CD4-positive, alpha-beta T cell treated with Interleukin-4 for 1 hour (primary cell): ENCODE measurements at places on chromosomes 5 and 9.

DNA sequence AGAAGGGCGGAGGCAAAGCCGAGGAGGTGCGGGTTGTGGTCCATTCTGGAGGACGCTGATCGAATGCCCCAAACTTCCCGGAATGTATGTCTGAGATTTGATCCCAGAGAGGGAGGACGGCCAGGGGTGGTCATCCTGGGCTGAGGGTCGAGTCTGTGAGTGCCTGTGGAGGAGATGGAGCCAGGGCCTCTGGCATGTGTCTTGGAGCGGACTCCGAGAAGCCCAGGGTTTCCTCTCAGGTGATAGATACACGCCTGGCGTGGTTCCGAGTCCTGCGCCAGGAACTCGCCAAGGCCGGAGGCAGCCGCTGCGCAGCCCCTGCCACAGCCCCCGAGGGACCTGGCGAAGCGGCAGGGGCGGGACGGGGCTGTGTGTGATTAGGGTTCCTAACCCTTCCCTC lies 363 bp downstream of the ZNF454 start:
- DNase-seq, result no peak

DNA sequence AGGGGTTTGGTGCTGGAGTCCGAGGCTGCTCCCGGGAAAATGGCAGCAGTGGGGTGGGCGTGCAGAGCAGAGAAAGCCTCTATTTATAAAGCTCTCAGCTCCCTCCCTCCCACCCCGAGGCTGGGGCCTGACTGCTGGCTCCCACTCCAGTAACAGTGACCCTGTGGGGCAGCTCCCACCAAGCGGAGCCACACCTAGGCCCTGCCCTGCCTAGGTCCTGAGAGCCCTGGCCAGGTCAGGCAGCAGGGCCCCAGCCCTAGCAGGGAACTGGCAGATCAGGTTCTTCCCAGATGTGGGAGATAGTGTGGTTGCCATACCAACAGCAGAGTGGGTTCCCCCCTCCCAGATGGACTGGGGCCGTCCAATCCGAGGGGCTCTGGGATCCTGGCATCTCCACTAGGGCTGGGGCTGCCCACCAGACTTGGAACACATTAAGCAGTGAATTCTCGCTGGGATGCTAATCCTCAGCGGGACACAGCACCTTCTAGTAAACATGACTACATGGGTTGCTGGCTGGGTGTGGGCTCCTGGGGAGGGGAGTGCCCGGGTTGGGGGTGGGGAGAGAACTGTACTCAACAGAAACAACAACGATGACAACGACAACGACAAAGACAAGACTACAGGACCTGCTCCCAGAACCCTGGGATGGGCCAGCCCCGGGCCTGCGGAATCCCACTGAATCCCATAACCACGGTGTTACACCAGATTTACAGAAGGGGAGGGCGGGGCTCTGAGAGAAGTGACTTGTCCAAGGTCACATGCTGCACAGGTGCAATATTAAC lies 1.5 kb downstream of the SH3GLB2 start:
- DNase-seq, result no peak

- no peak for DNase-seq
Measured at GRCh38 chr9:126652140-126652582, 38.4 kb downstream of the LMX1B start.

DNA sequence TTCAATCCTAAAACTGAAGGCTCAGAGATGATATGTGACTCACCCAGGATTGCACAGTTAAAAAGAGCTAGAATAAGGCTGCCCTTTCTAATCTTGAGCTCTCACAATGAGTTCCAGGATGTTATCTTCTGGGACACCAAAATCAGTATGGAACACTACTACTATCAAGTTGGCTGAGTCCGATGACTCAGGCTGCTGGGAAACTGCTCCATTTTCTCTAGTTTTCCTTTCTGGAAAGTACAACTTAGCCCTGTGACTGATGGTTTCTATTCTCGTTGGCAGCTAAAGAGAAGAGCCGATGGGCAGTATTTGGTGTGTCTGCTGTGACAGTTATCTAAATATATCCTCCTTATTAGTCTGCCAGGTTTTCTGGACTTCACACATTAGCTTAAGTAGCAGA lies 37.9 kb upstream of the DPYSL3 start:
- DNase-seq, result no peak

GRCh38 chr9:35972093-35972492 lies 14.1 kb upstream of the OR2S2 start:
- DNase-seq, result no peak

DNA sequence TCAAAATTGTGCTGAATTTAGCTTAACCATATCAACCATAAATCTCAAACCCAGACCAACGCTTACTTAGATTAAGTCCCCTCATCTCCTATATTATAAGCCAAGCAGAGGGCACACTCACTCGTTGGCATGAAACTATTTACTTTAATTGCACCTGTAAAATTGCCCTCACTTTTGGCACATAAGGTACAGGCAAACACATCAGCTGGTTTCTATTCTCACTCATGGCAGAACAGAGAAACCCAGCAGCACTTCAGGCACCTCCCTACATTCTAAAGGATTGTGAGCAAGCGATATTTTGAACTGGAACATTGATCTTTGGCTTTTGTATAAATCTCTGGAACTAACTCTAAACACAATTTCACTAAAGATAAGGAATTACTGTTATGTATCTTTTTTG lies 845.6 kb upstream of the CDH6 start:
- DNase-seq, result no peak

DNA sequence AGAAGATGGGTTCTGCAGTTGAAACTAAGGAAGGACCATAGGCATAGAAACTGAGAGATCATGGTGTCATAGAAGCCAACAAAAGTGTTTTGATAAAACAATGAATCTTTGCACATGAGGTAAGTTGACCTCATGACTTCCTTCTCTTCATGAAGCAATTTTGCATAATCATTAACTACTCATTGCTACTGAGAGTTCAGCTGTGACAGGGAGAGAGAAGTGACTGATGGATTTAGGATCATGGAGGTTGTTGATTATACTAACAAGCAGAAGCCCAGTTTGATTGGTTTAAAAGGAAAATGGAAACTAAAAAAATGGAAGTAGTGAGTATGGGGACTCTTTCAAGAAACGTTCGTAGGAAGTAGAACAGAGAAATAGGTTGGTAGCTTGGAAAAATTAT lies 51.2 kb downstream of the PARP8 start:
- DNase-seq, result no peak

DNA sequence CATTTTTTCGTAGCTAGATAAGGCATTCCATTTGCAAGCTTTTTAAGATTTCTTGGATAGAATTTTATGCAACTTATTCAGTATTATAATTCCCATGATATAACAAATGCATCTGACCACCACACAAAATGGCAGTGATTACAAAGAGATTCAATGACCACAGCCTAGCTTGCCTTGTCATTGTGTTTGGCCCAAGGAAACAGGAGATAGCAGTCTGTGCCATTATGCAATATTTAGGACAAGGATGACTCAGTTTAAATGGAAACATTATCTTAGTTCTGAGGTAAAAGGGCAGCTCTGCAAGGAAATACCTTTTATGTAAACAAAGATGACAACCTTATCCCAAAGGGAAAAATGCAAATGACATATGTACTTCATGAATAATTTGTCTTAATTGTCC lies 89.8 kb downstream of the NUDT12 start:
- no peak for DNase-seq

- no peak for DNase-seq
Measured at GRCh38 chr5:143409926-143410325, 6.4 kb upstream of the NR3C1 start.

- no peak for DNase-seq
Measured at GRCh38 chr9:108041551-108041950, 552.0 kb upstream of the KLF4 start.

GRCh38 chr5:135053278-135053677 lies 19.2 kb upstream of the PITX1 start:
- DNase-seq, result peak; percentile 73

DNA sequence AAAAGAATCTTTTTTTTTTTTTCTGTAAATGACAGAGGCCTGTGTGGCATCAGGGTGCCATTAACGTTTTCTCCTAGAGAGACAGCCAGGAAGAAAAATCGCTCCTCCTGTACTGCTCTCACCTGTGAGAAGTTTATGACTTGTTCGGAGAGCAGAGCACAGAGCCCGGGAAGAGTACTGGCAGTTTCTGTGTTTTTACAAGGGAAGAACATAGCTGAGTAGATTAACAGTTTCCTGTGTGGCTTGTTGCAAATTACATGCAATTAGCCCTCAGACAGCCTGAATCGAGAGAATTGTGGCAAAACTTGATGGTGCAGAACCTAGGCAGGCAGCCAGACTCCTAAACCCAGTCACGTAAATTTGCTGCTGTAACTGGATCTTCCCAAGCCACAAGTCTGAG lies 32.1 kb downstream of the PRKACG start:
- no peak for DNase-seq

- no peak for DNase-seq
Measured at GRCh38 chr9:85432599-85432998, 309.2 kb downstream of the AGTPBP1 start.

DNA sequence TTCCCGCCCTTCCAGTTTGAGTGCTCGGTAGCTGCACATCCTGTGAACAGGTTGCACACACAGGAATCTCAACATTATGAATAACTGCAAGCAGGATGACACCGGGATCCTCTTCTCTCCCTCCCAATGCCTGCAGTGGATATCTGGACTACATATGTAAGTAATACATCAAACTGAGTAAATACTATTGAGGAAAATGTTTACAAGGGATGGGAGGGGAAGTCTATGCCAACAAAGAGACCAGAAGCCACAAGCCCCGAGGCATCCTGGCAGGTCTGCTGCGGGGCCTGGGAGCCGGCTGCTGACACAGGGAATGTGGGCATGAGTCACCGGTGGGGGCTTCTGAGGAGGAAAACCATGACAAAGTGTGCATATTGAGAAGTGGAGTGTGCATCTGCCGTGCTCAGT lies 8.6 kb upstream of the ANKRD33B start:
- no peak for DNase-seq

- DNase-seq, result no peak
Measured at GRCh38 chr5:131423056-131423455, 159.2 kb downstream of the CDC42SE2 start.

GRCh38 chr5:116420540-116420939 lies 154.1 kb downstream of the SEMA6A start:
- DNase-seq, result no peak

- DNase-seq, result no peak
Measured at GRCh38 chr9:96161819-96162218, 140.2 kb downstream of the HSD17B3 start.

DNA sequence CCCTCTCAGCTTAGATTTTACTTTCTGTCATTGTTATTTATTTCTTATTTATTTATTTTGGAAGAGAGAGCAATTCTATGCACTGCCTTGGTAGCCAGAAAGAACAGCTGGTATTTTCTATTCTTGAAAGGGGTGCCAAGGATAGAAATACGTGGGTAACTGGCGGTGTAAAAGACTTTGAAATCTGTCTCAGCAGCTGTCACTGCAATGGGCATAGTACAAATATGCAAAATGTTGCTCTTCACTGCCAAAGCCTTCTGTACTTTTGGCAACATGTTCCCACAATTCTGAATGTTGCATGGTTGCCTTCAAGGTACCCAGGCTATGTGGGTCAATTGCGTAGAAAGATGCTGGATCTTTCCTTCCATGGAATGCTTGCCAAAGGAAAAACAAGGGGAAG lies 230.2 kb upstream of the EDIL3 start:
- no peak for DNase-seq

- no peak for DNase-seq
Measured at GRCh38 chr5:74016373-74016772, 390.4 kb downstream of the ARHGEF28 start.

DNA sequence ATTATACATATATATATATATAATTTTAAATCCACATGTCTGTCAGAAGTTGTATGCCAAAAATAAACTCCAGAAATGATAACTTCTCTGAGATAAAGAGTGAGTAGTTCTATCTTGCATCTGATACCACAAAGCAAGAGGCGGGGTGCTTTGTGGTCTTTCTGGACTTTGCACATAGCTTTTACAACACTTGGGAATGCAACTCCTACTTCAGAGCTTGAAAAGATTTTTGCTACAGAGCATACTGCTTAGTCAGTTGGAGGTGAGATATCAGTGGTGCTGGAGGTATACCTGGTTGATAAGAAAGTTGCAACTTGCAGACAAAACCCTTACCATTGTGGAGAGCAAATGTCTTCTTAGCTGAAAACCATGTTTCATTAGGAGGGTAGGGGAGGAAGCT lies 1384.5 kb upstream of the NUDT12 start:
- DNase-seq, result no peak

DNA sequence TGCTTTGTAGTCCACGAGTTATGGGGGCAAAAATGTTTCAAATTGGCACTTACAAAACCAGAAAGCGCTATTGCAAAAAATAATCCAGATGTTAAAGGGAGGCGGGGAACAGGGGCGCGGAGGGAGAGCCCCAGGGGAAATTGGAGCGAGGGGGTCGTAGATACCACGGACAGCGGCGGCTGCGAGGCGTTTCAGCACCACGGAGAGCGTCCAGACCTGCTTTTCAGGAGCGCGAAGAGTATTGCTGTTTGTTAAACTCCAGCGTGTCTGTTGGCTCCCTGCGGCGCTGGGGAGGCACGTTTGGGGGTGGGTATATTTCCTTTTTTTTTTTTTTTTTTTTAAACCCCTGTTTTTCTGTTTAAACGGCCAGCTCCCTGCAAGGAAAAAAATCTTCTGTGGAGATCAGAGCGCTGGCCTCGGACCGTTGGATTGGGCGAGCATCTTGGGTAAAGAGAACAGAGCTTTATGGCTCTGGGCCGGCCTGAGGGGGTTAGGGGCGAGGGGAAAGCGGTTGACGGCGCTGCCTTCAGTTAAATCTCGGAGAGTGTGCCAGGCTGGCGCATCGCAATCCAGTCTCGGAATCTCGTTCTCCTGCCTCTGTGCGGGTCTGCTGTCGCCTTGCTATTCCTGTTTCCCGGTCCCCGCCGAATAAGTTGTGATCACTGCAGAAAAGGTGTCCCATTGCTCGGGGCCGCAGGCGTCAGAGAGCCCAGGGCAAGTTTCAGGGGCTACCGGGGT lies at the start of gene GLRA1:
Gene GLRA1, minus strand, starts transcription at position 288 of the 738 bp plus-strand sequence. CDS start 302 bp downstream, outside the sequence.
- DNase-seq, result peak; percentile 45
